Kasumi-1 (cell line): ENCODE measurements at places on chromosomes 4 and X.
A peak's percentile ranks its signal among the peaks of the same experiment; 100 is the strongest.

DNA sequence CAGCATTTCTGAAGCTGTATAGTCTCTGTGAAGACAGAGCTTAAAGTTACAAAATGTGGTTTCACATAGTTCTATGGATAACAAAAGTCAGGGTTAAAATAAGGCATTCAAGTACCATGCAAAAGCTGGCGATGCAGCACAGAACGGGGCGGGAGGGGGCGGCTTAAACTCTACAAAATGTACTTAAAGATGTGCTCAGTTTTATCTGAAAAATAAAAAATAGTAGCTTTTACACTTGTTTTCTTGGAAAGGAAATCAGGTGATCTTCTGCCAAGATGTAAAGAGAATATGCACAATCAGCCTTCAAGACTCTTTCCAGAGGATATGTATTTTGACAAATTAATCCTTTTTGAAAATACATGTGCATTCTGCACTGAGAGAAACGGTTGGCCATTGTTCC lies 301.7 kb upstream of the EMCN start:
- DNase-seq: no peak

GRCh38 chrX:136667446-136668168 lies 19.6 kb downstream of the CD40LG start:
- no peak for DNase-seq

GRCh38 chr4:89344571-89344970 lies 37.0 kb upstream of the GPRIN3 start:
- DNase-seq: no peak

GRCh38 chrX:96982161-96982560 lies 98.5 kb downstream of the RPA4 start:
- no peak for DNase-seq

DNA sequence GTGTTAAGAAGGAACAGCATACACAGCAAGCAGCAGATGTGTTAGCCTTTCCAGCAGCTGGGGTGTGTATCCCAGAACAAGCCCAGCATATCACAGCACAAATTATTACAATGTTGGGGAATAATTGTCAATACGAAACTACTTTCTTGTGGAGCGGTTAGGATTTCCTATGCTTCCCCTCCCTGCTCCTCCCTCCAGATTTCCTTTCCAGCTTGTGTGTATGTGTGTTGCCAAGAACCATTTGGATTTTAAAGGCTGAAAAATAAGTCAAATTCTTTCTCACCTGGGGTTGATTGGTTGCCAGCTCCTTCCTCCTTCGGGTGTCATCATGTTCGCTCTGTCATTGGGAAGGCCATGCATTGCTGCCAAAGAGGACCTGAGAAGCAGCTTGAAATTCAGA lies 178.2 kb upstream of the FRMPD4 start:
- no peak for DNase-seq

- DNase-seq: no peak
These were observed 10.3 kb upstream of the CXCL2 start for GRCh38 chr4:74109116-74109869.

DNA sequence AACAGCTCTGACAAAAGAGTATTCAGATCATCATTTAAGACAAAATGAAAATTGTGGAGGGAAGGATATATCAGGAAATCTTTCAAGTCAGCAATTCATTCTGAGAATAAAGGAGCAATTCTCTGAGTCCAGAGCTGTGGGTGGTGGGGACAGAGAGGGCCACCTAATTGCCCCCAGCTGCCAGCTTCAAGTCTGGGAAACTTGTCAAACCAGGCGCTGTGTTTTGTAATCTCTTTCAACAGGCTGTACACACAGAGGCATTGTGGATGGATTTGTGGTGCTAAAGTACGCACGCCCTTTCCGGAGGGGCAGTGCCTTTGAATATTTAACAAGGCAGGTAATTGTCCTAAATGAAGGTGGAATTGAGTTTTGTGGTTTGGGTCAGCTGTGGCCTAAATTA lies 591.1 kb upstream of the BOD1L1 start:
- DNase-seq: no peak

- DNase-seq: no peak
These were observed 169.4 kb upstream of the NAP1L5 start for GRCh38 chr4:88866862-88867550.

DNA sequence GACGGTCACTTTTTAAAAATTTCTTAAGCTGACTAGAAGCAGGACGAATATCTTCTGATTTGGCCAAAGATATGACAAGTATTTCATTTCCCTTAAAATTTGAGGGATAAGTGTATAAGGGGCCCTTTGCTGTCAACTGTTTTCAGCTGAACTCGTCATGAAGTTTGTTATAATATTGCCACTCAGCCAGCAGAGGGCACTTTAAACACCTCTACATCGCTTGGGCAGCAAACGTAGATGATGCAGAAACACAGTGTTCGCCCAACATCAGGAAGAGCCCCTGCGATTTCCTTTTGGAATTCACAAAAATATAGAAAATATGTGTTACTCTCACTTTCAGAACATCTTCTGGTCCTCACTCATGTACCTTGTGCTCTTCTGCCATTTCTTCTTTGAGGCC lies 435.7 kb upstream of the FMR1 start:
- DNase-seq: peak; percentile 18

GRCh38 chr4:17232566-17233253 lies 279.2 kb downstream of the QDPR start:
- no peak for DNase-seq

- peak; percentile 16 for DNase-seq
These were observed 1.7 kb downstream of the FRAS1 start for GRCh38 chr4:78058591-78059523.

DNA sequence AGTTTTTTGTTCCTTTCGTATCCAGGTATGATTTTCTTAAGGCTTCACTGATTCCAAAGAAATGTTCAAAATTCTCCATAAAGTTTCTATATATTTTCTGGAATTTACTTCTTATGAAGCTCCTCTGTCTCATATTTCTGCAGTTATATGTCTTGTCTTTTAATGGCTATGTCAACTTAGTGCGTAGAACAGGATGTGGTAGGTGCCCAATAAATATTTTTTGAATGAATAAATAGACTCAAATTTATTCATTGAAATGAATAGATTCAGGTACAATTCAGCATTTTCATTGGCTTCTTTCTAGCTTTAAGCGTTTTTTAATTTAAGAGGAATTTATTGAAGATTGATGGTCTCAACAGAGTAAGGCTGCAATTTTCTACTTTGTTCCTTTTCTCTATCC lies 231.9 kb upstream of the BOD1L1 start:
- no peak for DNase-seq

- DNase-seq: no peak
These were observed 313.5 kb downstream of the TMA16 start for GRCh38 chr4:163808011-163808410.

DNA sequence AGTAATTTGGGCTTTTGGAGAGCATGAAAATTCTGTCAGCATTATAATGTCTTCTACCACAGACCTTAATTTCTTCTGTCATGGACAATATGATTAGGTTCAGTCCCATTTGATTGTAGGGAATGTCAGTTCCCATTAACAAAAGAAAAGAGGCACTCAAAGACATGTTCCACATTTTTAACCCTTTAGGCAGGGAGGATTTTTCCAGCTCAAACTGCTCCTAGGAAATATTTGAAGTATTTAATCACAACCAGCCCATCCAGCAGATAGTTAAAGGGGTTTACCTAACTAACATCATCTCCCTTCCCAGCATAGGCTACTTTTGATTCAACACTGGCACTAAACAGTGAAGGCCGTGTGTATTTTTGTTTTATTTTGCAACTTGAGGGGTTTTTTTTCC lies 256.0 kb downstream of the DHX15 start:
- DNase-seq: no peak

- DNase-seq: no peak
These were observed 8.5 kb upstream of the PPEF1 start for GRCh38 chrX:18698737-18699650.

DNA sequence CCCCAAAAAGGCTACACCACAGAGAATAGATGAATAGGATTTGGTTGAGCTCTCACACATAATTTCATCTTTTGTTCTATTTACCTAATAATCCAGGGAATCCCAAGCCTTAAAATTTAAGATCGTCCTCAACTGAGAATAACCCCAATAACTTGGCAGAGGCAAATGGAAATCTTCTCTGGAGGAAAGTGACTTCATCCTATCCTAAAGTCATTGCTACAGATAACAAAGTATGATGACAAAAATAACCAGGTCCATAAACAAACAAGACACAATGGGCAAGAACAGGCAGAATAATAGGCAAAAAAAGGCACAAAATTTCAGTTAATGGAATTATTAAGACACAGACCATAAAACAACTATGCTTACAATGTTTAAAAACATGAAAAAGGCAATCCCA lies 177.3 kb upstream of the STK26 start:
- no peak for DNase-seq

DNA sequence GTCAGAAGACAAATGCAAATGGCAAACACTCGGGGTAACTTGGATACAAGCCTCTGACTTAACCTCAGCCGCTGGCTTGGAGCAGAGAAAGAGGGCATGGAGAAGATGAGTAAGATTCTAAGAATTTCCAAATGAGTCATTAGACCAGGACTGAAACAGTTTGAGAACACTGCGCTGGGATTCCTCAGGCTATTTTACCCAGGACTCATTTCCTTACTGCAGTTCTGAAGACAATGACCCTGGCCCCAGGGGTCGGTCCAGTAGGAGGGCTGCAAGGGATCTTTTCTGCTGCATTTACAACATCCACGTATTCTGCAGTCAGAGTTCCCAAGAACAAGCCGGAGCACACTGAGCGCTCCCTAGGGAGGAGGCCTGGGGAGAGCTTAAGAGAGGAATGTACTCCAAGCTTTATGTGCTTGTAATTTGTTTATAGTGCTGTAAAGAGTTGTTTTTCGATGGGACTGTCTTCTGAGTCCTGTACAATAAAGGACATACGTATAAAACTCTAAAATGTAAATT lies 27.3 kb upstream of the SORBS2 start:
- DNase-seq: no peak

DNA sequence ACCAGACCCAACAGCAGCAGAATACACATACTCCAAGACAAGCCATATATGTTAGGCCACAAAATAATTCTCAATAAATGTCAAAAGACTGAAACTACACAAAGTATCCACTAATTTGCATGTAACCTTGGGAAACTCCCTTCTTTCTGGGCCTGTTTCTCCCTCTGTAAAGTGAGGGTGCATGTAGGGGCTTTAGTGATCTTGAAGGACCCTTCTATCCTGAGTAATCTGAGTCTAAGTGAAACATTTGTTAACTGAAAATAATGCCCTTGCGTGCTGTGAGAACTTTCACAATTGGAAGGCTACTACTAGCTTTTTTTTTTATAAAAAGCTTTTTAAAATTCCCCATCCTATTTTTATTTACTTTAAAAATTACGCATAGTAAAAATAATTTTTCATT lies 125.2 kb downstream of the NEXMIF start:
- DNase-seq: no peak

GRCh38 chr4:147820975-147821374 lies 89.1 kb downstream of the ARHGAP10 start:
- no peak for DNase-seq

DNA sequence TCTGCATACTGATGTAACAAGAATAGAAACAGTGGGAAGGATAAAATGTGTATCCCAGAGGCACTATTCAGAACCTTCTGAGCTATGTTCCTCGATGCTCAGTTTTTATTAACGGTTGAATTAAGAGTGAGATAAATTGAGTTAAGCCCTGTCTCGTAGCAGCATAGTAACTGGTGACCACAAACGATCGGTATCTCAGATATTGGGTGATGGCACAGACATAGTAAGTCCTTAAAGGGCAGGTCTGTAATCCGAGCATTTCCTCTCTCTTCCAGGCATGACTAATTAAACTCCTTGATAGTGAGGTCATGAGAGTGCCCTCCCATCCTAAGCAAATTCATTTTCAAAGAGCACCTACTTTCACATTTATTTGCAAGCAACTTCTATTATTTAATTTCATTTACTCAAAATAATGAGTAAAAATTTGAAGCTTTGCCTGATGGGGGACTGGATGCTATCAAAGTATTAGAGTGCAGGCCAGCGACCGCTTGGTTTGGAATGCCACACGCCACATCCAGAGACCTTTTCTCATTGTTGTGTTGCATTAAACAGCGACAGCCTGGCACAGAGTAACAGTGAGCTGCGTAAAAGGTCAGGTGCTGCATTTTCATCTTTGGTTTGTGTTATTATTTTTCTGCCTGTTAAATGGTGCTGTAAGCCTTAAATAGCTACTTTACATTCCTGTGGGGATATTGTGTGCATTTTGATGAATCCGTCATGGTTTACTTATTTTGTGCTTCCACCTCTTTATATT lies 101.9 kb downstream of the PCDH7 start:
- no peak for DNase-seq

- DNase-seq: peak; percentile 13
These were observed at the start of gene TLR3 for GRCh38 chr4:186068581-186069348. TLR3 (plus strand) TSS chr4:186069156; CDS start chr4:186076620, 7,464 bp downstream.

DNA sequence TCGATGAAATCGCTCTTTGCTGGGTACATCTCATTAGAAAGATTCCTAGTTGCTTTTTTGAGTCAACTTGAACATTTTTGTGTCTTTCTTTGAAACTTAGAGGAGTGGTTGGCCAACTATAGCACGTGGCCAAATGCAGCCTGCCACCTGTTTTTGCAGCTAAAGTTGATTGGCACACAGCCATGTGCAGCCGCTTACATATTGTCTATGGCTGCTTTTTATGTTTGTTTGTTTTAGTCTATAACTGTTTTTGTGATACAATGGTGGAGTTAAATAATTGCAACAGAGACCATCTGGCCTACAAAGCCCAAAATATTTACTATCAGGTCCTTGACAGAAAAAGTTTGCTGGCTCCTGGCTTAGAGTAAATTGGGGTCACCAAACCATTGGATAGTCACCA lies 86.3 kb downstream of the CLCN4 start:
- no peak for DNase-seq

DNA sequence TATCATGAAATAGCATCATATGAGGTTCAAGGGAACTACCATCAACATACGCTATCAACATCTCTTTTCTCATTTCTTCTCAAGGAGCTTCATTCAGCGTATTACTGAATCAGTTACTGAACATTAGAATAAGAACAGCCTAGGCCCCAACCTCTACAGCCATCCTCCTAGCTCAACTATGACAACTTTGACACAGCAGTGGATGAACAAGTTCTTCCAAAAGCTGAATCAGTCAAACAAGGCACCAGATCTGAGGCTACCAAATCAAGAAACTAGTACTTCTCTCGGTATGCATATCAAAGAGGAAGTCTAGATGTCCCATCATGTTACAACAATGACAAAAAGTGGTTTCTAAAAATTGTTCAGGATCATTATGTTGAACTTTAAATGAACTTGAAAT lies 57.4 kb downstream of the GATB start:
- DNase-seq: no peak

- DNase-seq: no peak
These were observed 191.4 kb upstream of the LEF1 start for GRCh38 chr4:108359986-108360681.

DNA sequence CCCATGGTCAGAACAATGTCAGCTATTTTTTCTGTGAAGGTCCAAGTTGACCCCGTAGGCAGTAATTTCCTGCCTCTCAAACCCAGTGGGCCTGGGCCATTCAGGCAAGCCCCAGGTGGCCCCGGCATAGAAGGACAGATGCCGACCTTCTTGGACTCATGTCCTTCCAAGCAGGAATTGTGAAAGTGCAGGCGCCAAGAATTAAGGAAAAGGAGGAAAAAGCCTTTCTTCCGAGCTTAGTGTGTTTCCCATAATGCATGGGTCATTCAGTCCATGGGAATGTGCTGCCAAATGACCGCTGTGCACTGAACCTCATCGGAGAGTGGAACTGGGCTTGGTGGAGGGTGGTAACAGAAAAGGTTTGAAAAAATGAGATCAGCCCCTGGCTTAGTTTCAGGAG lies 196.5 kb upstream of the HS3ST1 start:
- DNase-seq: no peak
